Lower leg skin (tissue), 4 donors: ENCODE measurements at places on chromosomes 3 and 15.

- DNase-seq = no peak
Observed at GRCh38 chr15:52427804-52428203, 100.9 kb downstream of the MYO5A start.

DNA sequence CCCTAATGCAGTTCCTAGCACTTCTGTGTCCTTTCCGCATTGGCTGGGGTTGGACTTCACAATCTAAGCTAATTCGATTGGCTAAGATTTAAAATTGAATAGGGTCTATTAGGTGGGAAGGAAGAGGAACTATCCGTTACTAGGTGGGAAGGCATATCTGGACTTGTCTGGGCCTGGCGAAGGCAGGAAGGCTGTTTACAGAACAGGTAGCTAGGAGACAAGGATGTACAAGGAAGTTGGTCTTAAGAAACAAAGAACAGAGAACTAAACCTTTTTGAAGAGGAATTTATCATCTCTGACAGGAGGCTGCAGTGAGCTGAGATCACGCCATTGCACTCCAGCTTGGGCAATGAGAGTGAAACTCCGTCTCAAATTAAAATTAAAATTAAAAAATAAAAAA, 17.3 kb upstream of the ATG7 start:
- DNase-seq = no peak

- no peak for DNase-seq
Observed at GRCh38 chr15:34591306-34591705, 7.9 kb upstream of the GOLGA8B start.

GRCh38 chr3:124282751-124283651, 291.1 kb upstream of the ROPN1 start:
- DNase-seq = no peak

- DNase-seq = no peak
Observed at GRCh38 chr3:194098081-194098842, 37.7 kb upstream of the HES1 start.

GRCh38 chr3:166433060-166433459, 595.8 kb upstream of the BCHE start:
- DNase-seq = no peak

- DNase-seq = no peak
Observed at GRCh38 chr3:173395073-173395411, 2.5 kb upstream of the NLGN1 start.

DNA sequence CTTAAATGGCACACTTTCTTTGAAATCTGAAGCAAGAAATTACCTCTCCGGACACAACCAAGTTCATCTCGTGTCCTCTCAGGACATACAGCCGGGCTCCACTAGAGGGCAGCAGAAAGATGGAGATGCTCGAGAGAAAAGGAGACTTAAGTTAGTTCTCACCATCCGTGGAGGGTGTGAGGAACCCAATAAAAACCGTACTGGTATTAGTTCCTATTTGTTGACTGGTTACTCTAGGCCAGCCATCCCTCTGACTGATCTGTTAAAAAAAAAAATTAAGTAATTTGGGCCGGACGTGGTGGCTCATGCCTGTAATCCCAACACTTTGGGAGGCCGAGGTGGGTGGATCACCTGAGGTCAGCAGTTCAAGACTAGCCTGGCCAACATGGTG, 7.9 kb upstream of the CYP11A1 start:
- peak; percentile 83 for DNase-seq

- DNase-seq = no peak
Observed at GRCh38 chr15:80081390-80081789, 21.9 kb downstream of the ZFAND6 start.

DNA sequence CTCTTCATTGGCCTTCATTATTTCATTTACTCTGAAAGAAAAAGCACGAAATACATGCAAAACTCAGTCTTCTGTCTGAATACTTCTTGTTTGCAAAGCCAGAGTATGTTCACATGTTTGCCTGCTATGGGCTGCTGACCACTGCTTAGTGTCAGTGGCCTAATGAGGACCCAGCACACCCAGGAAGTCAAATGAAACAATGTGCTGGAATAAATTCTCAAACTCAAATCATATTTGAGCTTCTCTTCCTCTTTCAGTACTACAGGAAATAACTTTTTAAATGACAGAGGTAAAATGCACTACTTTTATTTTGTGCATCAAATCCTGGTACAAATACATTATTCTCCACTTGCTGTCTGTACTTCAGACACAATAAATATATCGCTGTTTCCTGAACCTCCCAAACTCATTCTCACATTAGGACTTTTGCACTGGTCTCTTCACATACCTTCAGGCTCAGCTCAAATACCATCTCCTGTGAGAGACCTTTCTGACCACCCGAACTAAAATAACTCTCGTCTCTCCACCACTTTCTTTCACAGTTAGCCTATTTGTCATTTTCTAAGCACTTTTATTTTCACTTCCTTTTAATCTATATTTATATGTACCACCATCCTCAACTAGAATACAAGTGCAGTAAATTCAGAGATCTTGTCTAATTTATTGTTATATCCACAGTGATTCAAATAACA, 176.8 kb downstream of the TUSC7 start:
- no peak for DNase-seq

- no peak for DNase-seq
Observed at GRCh38 chr3:52786330-52787215, 8.0 kb upstream of the ITIH3 start.

DNA sequence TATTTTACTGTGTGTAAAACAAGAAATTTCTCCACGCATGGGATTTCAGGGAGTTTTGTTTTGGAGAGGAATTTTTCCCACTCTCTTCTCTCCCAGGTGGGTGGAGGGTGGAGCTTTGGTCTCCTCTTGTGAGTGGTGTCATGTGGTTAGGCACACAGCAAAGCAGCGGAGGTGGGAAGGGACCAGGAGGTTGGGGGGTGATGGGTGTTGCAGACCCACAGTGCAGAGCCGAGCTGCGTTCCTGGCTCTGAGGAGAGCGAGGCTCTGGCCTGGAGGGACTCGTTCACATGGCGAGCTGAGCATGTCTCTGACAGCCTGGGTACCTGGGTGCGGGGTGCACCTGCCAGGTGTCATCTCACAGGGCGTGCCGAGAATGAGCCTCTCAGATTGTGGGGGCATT, 87.8 kb downstream of the RYR3 start:
- no peak for DNase-seq

DNA sequence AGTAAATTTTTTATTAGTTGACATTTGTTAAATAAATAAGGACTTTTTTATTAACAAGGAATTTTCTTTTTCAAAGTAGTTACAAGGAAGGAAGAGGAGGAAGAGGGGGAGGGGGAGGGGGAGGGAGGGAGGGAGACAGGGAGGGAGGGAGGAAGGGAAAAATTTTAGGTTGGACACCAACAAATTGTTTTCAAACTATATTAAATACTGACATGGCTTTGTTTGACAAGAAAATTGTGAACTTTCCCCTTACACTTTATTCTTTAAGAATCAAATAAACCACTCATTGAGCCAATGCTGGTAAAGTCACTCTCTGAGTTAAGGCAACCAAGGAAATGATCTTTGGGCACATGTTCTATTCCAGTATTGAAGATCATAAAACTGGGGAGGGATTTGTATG, 115.7 kb upstream of the PPP2R3A start:
- no peak for DNase-seq

DNA sequence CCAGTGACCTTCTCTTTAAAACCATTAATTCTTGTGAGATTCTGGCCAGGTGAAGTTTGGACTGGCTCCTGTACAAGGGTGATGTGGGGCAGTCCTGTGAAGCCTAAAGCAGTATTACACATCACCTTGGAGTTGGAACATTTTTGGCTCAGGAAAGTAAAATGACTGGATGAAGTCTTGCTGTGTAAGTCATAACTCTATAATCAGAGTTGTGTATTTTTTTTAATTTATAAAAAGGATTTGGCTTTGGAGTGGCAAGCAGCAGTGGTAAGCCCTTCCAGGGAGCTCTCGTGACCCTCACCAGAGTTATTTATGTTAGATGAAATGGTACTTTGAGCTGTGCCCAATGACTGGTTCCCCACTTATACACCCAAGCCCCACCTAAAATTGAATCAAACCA, 331.2 kb upstream of the DCBLD2 start:
- DNase-seq = no peak

DNA sequence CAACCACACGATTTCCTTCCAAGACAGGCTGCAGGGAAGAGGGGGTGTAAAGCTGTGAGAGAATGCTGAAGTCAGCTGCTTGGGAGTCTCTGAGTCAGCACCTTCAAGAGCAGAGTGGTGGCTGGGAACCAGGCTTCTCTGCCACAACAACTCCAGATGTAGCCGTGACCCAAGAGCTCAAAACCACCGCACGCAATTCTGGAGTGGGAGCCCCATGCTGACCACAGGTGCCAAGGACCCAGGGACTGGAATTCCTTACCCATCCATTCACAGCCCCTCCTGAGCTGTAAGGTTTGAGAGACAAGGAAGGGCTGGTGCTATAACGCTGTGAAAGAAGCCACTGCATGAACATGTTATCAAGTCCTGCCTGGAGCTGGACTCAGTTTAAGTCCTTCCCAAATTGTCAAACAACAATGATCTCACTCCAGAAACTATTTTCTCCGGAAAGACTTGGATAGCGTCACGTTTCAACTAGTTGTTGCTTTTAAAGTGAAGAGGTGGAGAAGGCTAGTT, 61.4 kb downstream of the UMPS start:
- peak; percentile 67 for DNase-seq

DNA sequence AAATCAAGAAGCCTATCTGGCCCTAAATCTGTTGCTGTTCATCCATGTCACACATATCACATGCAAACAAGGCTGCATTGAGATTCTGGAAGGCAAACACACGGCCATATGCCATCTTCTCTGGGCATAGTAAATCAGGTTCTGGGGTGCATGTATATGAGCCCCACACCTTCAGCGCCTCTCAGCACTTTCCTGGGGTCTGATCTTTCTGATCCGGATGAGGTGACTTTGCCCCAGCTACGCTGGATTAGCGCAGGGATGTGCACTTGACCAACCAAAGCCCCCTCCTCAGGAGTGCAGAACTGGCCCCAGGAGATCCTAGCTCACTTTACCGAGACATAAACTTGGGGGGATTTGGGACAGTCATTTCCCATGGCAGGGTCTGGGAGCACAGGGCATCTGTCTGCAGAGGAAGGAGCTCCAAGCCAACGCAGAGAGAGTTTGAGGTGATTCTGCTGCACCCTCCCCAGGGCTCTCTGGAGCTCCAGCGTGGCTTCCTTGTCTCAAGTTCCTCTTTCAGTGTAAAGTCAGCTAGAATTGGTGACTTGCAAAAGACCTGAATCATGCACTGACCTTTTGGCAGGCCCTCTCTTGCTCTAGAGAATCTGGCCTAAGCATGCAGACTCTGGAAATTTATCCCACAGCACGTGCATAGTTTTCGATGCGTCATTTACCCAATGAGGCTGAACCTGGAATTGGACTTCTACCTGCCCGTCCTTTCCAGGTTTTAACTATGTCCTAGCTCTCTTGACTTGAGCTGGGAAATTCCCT, 63.5 kb upstream of the KLF13 start:
- DNase-seq = peak; percentile 61

DNA sequence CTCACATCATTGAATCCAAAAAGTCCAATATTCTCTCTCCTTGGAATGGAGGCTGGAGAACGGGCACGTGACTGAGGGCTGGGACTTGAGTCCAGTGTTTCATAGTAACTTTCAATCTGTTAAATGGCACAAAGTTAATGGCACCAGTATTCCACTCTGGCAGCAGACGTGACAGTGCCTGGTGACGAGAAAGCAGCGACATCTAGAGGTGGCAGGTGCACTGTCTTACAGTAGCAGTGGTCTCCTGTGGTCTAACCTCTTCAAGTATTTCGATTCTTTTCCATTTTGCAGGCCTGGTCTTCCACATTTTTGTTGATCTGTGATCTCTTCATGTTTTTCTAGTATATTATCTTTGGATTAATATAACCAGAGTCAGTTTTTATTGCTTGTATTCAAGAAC, 107.1 kb downstream of the OXSM start:
- no peak for DNase-seq

DNA sequence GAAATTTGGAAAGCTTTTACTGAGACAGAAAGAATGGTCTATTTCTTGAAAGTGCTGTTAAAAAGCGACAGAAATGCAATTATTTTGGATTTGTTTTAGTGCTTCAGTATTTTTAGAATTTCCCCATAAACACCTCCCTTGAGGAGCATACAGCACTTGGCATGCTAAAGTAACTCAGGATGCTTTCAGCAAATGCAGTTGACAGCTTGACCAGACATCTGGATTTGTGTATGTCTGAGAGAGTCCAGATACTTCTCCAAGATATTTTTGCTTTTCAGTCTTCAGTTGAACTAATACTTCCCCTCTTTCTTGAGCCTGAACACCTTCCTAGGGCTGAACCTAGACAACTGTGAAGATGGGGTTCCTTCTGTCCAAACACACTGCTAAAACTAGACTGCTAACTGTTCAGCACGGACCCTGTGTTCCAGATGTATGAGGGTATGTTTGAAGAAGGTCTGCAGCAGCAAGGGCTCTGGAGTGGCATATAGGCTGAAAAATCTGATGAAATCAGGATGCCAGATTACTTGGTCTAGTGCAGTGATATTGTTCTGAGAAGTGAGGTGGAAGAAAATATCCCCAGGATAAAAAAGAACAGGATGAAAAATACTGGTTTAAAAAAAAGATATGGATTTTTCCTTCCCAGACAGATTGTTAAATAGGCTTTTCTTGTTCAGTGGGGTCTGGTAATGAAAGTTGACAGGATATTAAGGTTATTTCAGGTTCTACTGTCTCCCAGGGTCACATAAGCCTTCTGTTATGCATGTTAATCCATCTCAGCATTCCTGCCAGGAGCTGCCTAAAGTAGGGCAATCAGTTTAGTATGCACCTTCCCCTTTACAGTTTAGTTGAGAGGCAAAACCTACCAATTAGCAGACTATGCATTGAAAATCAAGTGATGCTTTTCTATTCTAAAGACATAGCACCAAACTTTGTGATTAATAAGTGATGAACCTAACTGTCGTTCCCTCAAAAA, 516.9 kb upstream of the TBL1XR1 start:
- DNase-seq = no peak

DNA sequence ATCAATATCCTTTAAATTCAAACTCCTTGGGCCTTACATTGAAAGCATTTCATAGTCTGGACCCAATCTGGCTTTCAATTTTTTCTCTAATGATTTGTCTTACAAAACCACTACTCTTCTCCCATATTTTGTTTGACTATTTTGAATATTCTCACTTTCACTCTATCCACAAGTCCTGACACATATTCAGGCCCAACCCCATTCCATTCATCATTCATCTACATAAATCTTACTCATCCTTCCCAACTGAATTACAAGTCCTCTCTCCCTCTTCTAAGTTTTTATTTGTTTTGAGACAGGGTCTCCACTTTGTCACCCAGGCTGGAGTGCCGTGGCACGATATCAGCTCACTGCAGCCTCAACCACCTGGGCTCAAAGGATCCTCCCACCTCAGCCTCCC, 43.6 kb downstream of the TOP2B start:
- DNase-seq = no peak

DNA sequence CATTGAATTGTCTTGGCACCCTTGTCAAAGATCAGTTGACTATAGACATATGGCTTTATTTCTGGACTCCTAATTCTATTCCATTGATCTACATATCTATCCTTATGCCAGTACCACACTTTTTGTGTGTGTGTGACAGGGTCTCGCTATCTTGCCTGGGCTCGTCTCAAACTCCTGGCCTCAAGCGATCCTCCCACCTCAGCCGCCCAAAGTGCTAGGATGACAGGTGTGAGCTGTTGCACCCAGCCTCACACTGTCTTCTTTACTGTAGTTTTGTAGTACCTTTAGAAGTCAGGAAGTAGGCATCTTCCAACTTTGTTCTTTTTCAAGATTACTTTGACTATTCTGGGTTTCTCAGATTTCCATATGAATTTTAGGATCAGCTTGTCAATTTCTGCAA, 24.3 kb downstream of the CDAN1 start:
- peak; percentile 20 for DNase-seq

GRCh38 chr15:69096196-69096595, 64.2 kb upstream of the GLCE start:
- no peak for DNase-seq
